Natural killer cell (primary cell): ENCODE measurements at places on chromosomes 12 and 14. TPM values are rescaled to one million over a fixed set of nuclear protein-coding genes. Genes with fewer than 3 reads are reported as not detected.

The MGST1 gene
- total RNA-seq, result 4.3 TPM

DNA sequence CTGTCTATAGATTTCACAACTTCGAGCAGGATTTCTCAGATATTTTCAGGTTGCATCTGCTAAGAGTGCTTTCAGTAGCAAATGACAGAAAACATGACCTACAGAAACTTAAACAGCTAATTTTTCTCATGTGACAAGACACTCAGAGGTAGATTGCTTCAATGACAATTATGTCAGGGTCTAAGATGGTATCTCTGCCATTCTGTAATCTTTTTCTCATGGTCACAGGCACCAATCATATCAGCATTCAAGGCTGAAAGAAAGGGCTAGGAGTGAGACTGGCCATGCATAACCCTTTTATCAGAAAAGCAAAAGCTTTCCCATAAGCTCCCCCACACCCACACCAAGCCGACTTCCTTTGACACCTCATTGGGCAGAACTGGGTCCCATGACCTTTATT, 450.5 kb upstream of the FAR2 start:
- no peak overlapping the region for H3K27ac ChIP-seq
- H3K36me3 ChIP-seq, result no peaks in the 10 kb centered on the region
- H3K27me3 ChIP-seq, result no peaks in the 10 kb centered on the region
- no peak for DNase-seq
- H3K4me3 ChIP-seq, result no peak overlapping the region
- H3K4me1 ChIP-seq, result no peaks in the 10 kb centered on the region

DNA sequence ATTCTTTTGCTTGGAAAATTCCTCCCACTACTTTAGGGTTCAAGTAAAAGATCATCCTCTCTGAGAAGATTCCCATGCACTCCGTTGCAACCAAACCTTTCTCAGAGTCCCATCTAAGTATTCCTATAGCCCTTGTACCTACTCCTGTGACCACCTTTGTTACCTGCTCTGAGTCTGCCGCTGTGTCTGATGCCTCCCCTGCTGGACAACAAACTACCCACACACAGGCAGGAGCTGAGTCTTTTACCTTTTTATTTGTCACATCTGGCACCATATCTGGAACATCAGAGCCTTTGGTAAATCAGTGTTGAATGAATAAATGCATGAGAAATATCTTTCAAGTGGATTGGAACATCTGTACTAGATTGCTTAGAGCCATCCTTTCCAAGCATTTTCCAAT, 82.1 kb upstream of the FLRT2 start:
- H3K4me3 ChIP-seq, result no peak overlapping the region
- H3K27me3 ChIP-seq, result no peaks in the 10 kb centered on the region
- DNase-seq, result no peak
- H3K36me3 ChIP-seq, result no peaks in the 10 kb centered on the region
- H3K27ac ChIP-seq, result no peak overlapping the region

The PSMA6 gene
- total RNA-seq, result 130 TPM

DNA sequence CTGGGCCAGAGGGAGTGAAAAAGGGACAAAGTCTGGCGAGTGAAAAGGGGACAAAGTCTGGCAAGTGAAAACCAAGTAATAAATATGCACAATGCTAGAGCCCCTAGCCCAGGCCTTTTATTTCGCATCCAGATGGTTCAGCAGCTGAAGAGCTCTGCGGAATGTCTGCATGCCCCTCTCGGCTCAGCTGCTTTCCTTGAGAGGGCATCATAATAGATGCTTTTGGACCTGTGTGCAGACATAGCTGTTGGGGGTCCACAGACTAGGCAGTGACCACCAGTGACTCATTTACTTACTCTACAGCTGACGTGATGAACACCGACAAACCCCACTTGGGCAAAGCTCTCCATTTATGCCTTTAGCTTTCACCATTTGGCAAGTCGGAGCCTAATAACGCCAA, 4.3 kb downstream of the NIN start:
- no peaks in the 10 kb centered on the region for H3K36me3 ChIP-seq
- no peaks in the 10 kb centered on the region for H3K27me3 ChIP-seq
- H3K4me1 ChIP-seq, result peaks cover 30% of the 10 kb centered on the region
- H3K4me3 ChIP-seq, result no peak overlapping the region
- DNase-seq, result no peak

DNA sequence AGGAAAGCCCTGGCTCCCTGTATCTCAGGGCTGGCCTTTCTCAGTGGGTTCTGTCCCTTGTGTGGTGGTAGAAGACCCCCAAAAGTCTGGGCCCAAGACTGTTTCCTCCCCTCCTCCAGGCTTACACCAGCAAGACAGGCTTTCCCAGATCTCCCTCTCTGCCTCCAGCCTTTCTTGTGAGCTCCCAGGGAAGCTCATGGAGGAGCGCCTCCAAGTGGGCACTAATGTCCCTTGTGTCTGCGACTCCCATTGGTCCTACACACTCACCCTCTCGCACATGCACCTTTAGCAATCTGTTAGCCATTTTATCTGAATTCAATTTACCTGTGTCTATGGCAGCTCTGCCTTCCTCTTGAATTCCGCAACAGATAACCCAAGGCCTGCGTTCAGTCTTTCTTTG, 251.1 kb upstream of the CAND1 start:
- H3K4me3 ChIP-seq, result no peak overlapping the region
- no peaks in the 10 kb centered on the region for H3K36me3 ChIP-seq
- DNase-seq, result no peak

DNA sequence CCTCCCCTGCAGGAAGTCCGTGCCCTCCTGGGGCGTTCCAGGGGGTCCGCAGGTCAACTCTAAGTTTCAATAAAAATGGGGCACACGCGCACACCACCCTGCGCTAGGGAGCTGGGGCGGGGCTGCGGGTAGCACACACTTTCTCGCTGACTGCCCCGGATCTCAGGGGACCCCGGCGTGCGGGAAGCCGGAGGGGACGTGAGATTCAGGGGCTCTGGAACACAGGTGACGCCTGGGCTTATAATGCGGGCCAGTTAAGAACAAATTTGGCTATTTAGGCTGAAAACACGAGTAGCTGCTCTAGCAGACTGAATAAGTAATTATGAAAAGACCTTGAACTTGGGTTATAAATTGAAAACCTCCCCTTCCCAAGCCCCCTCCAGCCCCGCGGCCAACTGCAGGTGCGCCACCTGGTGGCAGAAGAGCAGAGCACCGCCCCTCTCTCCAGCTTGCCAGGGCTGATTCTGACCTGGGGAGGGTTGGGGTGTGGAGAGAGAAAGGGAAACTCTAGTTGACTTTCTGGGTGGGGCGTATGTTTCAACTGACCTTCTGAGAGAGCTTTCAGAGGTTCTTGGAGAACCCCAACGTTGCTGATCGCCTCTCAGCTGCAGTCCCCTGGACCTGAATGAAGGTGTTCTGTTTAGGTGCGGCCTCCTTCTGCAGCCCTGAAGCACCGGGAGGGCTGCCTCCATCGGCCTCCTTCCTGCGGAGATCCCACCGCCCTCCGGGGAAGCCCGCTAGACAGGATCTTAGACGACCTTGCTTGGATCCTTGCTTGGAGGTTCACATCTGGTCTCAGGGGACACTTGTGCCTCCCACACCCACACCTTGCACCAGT, 118.4 kb upstream of the EVL start:
- peak; percentile 39 for DNase-seq
- peaks cover 14% of the 10 kb centered on the region for H3K4me1 ChIP-seq
- H3K27ac ChIP-seq, result no peak overlapping the region
- H3K4me3 ChIP-seq, result no peak overlapping the region

The OR6C2 gene
- not detected for total RNA-seq

- no peak overlapping the region for H3K27ac ChIP-seq
- H3K27me3 ChIP-seq, result no peaks in the 10 kb centered on the region
- H3K4me1 ChIP-seq, result no peaks in the 10 kb centered on the region
- H3K4me3 ChIP-seq, result no peak overlapping the region
Measured at GRCh38 chr12:113269257-113269943, 48.1 kb downstream of the TPCN1 start.

- no peak overlapping the region for H3K4me3 ChIP-seq
- H3K36me3 ChIP-seq, result no peaks in the 10 kb centered on the region
- no peaks in the 10 kb centered on the region for H3K4me1 ChIP-seq
- H3K27me3 ChIP-seq, result no peaks in the 10 kb centered on the region
Measured at GRCh38 chr12:90909069-90909770, 45.8 kb downstream of the CCER1 start.

DNA sequence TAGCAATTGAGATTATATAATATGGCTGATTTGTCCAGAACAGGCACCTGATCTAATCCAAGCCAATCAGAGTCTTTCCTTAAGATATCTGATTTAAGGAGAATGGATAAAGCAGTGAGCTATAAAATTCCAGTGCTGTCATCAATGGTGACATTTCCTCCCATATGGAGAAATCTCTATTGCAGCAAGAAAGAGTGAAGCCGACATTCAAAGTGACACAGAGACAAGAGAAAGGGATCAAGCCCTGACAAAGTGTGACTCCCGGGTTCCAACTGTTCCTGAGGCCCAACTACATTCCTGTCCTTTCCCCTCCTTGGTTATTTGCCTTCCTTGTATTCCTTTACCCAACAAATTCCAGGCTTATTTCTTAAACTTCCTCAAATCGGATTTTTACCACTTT, 430.0 kb upstream of the SOX5 start:
- DNase-seq, result no peak
- H3K27me3 ChIP-seq, result no peaks in the 10 kb centered on the region

DNA sequence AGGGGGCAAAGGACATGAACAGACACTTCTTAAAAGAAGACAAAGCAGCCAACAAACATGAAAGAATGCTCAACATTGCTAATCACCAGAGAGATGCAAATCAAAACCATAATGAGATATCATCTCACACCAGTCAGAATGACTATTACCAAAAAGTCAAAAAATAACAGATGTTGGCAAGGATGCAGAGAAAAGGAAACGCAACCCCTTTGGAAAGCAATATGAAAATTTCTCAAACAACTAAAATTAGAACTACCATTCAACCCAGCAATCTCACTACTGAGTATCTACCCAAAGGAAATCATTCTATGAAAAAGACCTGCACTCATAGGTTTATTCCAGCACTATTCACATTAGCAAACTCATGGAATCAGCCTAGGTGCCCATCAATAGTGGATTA, 25.6 kb downstream of the MDM1 start:
- no peak overlapping the region for H3K27ac ChIP-seq
- no peak for DNase-seq
- peaks cover 33% of the 10 kb centered on the region for H3K36me3 ChIP-seq

GRCh38 chr12:115343601-115344000, 659.6 kb upstream of the TBX3 start:
- no peaks in the 10 kb centered on the region for H3K4me1 ChIP-seq
- no peak for DNase-seq
- no peak overlapping the region for H3K4me3 ChIP-seq
- no peak overlapping the region for H3K27ac ChIP-seq

The IFNG gene
- total RNA-seq, result 66.5 TPM

DNA sequence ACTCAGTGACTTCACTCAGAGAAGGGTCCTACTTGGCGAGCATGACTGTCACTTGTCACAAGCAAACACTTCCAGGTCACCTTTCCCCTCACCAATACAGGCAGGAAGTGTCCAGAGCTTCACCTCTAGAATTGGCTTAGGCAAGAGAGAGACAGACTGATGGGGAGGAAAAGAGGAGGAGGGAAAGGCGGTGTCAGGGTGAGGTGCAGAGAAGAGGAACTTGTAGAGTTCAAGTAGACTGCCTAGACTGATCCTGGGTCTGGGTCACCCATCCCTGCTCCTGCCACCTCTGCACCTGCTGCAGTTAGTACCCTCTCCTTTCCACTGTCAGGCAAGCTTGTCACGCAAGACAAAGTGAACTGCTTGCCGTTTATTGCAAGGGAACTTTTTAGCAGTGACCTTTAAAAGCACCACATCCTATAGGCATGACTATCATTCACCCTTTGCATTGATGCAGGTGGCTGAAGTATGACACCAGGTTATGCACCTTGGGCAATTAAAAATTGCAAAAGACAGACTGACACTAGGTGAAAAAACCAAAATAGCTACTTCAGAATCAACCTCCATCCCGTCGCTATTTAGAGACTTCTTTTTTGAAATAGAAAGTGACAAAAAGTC, 292.4 kb downstream of the SYT1 start:
- no peaks in the 10 kb centered on the region for H3K36me3 ChIP-seq
- H3K4me1 ChIP-seq, result no peaks in the 10 kb centered on the region
- H3K4me3 ChIP-seq, result no peak overlapping the region

GRCh38 chr12:41221491-41221890, 33.4 kb downstream of the PDZRN4 start:
- H3K27ac ChIP-seq, result no peak overlapping the region
- H3K27me3 ChIP-seq, result no peaks in the 10 kb centered on the region
- no peaks in the 10 kb centered on the region for H3K4me1 ChIP-seq
- no peak for DNase-seq
- H3K36me3 ChIP-seq, result no peaks in the 10 kb centered on the region

DNA sequence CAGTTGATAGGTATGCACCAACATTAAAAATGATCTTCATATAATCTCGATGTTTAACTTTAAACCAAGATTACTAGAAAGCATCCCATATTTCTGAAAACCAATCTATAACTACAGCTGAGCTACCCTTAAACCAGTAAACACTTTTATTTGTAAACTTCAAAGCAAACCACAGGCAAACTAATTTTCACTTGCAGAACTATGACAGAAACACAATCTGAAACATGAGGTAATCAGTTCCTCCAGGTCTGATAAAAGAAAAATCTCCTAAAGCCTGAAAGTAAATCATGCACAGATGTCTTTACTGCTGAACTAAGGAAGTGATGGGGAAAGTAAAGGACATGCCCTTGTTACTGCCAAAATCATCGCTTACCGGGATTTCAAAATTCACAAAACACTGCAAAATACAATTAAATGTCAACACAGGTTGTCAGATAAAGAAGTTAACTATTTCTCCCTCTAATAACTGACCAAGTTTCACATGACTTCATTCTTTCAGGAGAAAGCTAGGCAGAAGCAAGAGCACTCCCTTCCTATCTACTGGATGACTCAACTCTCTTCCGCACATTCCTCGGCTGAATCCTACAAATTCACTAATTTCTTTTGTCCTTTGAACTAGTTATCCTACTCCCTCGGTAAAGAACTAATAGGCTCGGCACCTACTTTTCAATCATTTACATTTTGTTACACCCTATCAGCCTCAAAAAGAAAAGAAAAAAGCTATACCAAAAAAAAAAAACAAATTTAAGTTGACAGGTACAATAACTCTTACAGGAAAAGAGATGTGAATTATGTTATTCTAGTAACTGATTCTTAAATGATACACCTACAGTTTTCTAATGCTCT, 1.4 kb downstream of the EEA1 start:
- peaks cover 16% of the 10 kb centered on the region for H3K4me1 ChIP-seq
- H3K36me3 ChIP-seq, result no peaks in the 10 kb centered on the region
- peak overlapping the region; percentile 75 for H3K4me3 ChIP-seq
- no peak for DNase-seq
- no peaks in the 10 kb centered on the region for H3K27me3 ChIP-seq
- H3K27ac ChIP-seq, result peak overlapping the region; percentile 98

The PUS1 gene
- total RNA-seq, result 16.9 TPM

The SIX6 gene
- not detected for total RNA-seq

- H3K4me1 ChIP-seq, result no peaks in the 10 kb centered on the region
- no peak for DNase-seq
- H3K36me3 ChIP-seq, result no peaks in the 10 kb centered on the region
- no peak overlapping the region for H3K27ac ChIP-seq
Measured at GRCh38 chr12:49471557-49471956, 67.3 kb upstream of the KCNH3 start.

The SALL2 gene
- total RNA-seq, result 1.6 TPM
